ENCODE measurements at places on chromosomes 11 and 22.

DNA sequence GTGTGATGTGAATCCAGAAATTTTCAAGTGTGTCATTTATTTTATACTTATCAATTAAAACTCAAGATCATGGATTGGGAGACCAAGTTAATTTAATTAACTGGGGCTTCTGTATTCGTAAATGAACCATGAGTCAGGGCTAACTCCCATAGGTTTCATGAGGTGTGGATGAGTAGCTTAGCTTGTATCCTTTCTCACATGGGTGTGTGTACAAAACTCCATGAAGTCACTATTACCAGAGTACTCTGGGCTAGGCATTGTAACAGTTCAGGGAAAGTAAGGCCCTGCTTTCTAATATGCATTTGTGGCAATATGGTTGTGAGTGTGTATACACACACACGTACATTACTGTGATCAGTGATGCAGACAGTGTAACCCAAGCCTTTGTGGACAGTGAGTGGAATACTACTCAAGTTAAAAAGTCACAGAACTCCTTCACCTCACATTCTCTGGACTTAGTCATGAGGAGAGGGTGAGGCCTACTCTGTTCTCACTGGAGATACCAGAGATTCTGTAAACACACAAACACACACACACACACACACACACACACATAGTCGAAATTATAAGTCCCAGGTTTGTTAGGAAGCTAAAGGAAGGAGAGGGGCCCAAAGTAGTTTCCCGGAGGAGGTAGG is 3.5 kb downstream of the CNTF start:
- DNase-seq, result no peak

DNA sequence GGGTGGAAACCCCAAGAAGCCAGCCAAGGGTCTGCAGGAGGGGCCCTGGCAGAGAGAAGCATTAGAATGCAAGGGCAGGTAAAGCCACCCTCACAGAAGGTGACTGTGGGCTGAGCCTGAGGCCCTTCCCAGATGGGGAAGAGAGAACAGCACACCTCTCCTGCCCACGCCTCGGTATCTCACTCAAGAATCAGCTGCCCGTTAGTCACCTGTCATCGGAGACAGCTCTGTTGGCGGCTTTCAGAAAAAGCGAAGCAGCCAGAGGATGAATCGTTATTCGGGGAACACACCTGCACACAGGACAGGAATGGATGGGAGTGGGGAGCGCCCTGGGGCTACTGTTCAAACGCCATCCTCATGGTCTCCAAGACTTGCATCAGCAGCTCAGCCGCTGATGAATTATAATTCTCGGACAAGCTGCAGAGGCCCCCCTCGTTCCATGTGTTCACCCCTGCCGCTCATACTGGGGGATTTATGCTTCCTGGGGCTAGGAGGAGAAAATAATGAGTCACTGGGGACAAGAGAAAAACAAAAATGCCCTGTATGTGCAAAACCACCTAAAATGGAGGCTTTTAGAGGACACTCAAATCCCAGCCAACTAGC is 21.6 kb upstream of the TMA7B start:
- DNase-seq, result no peak

GRCh38 chr11:23480736-23481135 is 620.5 kb upstream of the CCDC179 start:
- no peak for DNase-seq

DNA sequence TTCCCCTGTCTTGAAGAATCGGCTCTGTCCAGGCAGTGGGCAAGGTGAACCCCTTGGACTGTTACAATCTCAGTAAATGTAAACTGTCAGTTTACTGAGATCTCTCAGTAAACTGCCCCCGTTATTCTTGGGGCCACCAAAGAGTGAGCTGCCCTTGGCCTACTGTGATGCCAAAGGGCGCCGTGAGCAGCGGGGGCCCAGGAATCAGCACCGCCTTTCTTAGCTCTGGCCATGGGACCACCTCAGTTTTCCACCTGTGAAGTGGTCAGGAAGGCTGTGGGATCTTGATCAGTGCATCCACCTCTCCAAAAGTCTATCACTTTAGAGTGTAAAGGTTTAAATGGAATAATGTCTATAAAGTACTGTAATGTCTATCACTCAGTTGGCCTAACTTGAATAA is 57.1 kb downstream of the THAP12 start:
- no peak for DNase-seq

DNA sequence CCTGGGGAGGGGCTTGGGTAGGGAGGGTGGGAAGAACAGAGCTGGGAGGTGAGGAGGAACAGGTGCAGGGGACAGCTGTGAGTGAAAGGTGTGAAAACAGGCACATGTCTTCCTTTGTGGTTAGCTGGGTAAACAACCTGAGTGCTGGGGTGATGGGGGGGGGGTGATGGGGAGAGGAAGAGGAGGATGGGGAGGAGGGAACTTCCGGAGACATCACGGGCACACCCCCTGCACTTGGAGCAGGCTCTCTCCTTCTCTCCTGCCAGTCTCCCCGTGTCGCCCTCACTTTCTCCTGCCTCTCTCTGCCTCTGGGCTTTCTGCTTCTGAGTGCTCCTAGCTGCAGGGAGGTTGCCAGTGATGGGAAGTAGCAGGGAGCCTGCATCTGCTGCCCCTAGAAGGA is 8.8 kb downstream of the CXCR5 start:
- DNase-seq, result no peak

DNA sequence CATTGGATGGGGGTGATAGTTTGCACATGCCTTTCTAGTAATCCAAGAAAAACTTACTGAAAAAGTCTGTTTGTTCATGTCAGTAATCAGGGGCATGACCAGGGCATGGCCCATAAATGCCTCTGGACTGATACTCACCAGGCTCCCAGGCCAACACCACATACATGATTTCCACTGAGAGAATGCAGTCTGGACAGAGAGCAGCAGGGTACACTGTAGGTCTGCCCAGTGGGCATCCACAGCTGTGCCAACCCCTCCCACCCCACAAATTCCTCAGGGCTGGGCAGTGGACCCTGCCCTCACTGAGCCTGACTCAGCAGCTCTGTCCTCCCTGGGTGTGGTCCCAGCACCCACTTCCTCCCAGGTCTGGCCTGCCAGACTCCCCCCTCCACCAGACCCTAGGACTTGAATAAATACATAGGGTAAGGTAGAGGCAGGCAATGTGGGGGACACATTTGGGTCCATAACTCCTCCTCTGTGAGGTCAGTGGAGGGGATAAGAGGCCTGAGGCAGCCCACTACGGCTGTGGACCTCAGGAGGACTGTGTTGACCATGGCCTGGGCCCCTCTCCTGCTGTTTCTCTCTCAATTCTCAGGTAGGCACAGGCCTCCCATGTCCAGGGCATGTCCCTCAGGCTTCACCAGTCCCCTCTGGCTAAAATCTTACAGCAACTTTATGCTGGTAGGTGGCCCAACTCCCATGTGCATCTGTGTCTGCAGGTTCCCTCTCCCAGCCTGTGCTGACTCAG is 92.2 kb upstream of the TOP3B start:
- no peak for DNase-seq

DNA sequence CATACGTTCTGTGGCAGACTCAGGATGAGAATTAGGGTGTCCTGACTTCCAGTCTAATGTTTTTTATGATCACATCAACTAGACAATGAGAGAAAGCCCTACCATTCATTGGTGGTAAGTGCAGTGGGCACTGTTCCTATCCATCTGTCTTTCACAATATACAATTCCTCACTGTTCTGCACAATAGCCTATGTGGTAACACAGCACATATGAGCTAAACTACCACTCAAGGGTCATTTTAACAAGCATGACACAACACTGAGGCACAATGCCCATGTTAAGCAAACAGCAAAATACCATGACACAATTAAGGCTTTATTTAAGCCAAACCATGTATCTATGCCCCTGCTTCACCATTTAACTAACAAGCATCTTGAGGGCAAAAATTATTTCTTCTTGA is 52.3 kb downstream of the SIK3 start:
- DNase-seq, result peak; percentile 24

GRCh38 chr11:80109031-80109430 is 668.2 kb upstream of the TENM4 start:
- DNase-seq, result no peak

- no peak for DNase-seq
These were observed 65.3 kb upstream of the LINC01488 start for GRCh38 chr11:69416143-69416515.

- no peak for DNase-seq
These were observed 98.9 kb downstream of the CACNA1I start for GRCh38 chr22:39669432-39669831.

- no peak for DNase-seq
These were observed 45.2 kb downstream of the SERGEF start for GRCh38 chr11:17967661-17968060.

DNA sequence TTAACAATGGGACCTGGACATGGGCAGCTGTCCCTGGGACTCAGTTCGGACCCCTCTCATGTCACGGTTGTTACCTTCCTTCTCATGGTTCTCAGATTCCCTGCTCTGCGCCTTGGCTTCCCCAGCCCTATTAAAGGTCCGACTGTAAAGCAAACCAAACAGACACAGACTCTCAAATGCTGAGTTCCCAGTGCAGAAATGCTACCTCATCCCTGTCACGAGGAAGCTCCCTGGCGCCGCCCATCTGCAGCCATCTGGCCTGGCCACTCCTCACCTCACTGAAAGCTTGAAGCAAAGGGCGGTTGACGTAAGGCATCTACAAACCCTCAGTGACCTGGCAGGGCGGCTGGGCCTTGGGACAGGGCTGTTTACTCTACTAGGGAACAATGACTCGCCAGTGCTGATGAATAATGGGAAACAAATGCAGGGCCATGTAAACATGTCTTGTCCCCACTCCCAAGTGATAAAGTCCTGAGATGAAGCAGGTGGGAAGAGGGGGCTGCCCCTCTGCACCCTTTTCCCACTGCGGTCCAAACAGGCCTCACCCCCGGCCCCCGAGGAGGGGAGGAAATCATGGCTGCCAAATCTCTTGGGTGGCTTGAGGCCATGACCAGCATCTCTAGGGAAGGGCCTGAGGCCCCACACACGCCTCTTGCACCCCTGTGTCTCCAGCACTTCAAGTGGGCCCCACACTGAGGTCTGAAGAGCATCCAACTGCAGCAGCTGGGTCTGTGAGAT is 49.3 kb downstream of the SCUBE1 start:
- peak; percentile 79 for DNase-seq

GRCh38 chr11:122777343-122777742 is 61.0 kb upstream of the CRTAM start:
- no peak for DNase-seq

DNA sequence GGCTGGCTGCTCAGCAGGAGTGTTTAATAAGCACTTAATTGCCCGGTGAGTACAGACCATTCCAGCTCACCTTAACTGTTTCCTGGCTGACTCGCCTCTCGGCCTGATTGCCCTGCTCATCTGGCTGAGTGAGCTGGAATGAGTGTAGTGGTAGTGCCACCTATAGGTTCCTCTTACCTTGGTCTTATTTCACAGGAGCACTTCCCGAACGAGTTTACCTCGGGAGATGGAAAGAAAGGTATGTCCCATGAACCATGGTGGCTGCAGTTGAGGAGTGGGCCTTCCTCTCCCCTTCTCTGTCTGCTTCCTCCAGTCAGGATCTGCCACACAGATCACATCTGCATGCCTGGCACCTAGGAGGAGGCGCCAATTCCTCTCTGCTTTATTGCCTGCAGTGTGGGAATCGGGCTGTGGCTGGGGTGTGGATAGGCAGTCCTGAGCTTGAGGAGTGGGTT is 26.7 kb downstream of the UPB1 start:
- peak; percentile 43 for DNase-seq

DNA sequence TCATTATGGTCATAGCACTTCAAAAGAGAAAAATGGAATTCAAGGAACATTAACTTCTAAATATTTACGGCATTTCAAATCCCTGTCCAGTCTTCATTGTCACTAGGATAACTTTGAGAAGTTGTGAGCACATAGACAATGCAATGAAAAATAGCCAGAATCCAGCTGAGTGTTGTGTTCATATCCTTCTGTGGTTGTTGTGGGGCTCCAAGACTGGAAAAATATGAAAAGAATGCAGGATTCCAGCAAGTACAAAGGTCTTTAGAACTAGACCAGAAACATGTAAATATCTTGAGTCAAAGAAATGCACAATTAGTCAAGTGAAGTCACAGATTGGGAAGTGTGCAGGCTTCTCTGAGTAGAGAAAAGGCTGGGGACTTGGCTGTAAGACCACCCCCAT is 68.7 kb downstream of the WT1 start:
- DNase-seq, result peak; percentile 41

DNA sequence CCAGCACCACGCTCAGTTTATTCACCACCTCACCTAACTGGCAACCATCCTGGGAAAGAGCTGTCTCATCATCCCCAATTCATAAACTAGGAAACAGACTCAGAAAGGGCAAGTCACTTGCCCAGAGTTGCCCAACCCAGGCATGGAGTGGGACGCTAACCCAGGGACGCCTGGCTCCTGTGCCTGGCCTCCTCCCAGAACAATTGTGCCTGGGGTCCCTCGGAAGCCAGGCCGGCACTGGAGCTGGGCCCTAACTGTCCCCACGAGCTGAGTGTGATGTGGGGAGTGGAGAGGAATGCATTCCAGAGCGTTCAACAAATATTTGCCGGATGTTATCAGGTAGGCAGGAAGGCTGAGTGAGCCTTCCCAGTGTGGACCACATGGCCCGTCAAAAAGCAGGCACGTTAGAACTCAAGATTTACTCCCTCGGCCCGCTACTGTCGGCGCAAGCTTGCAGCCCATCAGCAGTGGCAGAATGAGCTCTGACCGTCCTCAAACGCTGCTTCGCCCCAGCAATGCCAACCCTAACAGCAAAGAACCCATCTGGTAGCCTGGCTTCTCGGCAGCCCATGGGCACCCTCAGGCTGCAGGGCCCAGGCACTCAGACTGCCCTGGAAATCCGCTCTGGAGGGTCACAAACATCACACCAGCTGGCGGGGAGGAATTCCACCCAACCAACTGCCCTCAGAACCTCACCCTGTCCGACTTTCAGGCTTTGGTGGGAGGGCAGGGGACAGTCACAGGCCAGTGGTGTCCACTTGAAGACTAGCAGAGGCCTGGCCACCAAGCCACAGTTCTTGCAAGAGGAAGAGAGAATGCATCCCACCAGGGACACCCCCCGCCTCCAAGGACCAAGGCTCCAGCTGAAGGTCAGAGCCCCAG is 35.6 kb downstream of the MYH9 start:
- DNase-seq, result no peak

GRCh38 chr22:47797342-47797945 is 1035.0 kb downstream of the TBC1D22A start:
- no peak for DNase-seq

GRCh38 chr11:35318977-35319925 is 100.1 kb downstream of the SLC1A2 start:
- no peak for DNase-seq

GRCh38 chr11:1309498-1310317 is at the start of gene TOLLIP:
Gene TOLLIP, minus strand, starts transcription at chr11:1309632. Its CDS starts 134 bp downstream, at chr11:1309498.
- peak; percentile 100 for DNase-seq

GRCh38 chr11:26762089-26762488 is 40.2 kb upstream of the SLC5A12 start:
- no peak for DNase-seq

Data from AG08395 (cell line).